NCI-H460 (cell line): ENCODE measurements at places on chromosomes 4 and X. TPM values are rescaled to one million over a fixed set of nuclear protein-coding genes. Genes with fewer than 3 reads are reported as not detected.

The NAA11 gene
- total RNA-seq = not detected in 2 replicates

The SSX3 gene
- not detected in 2 replicates for total RNA-seq

The ADH6 gene
- not detected in 2 replicates for total RNA-seq

The GIMD1 gene
- not detected in 2 replicates for total RNA-seq

The FGFBP1 gene
- not detected in 2 replicates for total RNA-seq

The TRIM61 gene
- total RNA-seq = not detected in 2 replicates

The PLRG1 gene
- 111 and 116 TPM in 2 replicates for total RNA-seq

The TACR3 gene
- total RNA-seq = not detected in 2 replicates

The ZFP42 gene
- total RNA-seq = 0.05 TPM in 1 of 2 replicates, not detected in the other

The MGARP gene
- total RNA-seq = 0.22 and 0.32 TPM in 2 replicates

The C4orf54 gene
- total RNA-seq = 0.05 and 0.06 TPM in 2 replicates

The RNF212 gene
- 9.9 and 13.3 TPM in 2 replicates for total RNA-seq

The CSAG2 gene
- not detected in 2 replicates for total RNA-seq

The TLR10 gene
- total RNA-seq = not detected in 2 replicates

The BCAP31 gene
- total RNA-seq = 219 and 225 TPM in 2 replicates

The UGT2B15 gene
- not detected in 2 replicates for total RNA-seq

The RBM47 gene
- total RNA-seq = 40.2 and 47.3 TPM in 2 replicates

The GAGE2A gene
- total RNA-seq = not detected in 2 replicates

The SORBS2 gene
- total RNA-seq = 22.0 and 23.8 TPM in 2 replicates

The RXFP1 gene
- total RNA-seq = not detected in 2 replicates

The TNMD gene
- total RNA-seq = not detected in 2 replicates
